ENCODE measurements at places on chromosomes 5 and 9. TPM values are rescaled to one million over a fixed set of nuclear protein-coding genes. Genes with fewer than 3 reads are reported as not detected.

- DNase-seq: no peak
These were observed 194.0 kb downstream of the NFIB start for GRCh38 chr9:14119694-14120514.

DNA sequence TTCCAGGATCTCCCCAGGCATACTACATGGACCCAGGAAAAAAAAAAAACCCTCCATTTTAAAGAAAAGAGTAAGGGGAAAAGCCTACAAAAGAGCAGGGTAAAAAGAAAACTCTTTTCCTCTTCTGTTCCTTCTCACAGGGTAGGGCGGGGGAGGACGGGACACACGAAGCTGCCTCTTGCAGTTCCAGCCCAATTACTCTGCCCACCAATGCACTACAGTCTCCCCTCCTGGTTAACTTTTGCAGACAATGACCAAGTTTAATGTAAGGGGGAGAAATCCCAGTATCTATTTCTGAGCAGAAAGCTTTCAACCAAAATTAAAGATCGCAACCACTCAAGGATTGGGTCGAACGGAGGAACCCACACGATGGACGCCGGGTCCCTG is 1.3 kb downstream of the BRD3 start:
- no peak for DNase-seq

- DNase-seq: no peak
These were observed 51.7 kb downstream of the ARHGAP26 start for GRCh38 chr5:142821733-142822487.

DNA sequence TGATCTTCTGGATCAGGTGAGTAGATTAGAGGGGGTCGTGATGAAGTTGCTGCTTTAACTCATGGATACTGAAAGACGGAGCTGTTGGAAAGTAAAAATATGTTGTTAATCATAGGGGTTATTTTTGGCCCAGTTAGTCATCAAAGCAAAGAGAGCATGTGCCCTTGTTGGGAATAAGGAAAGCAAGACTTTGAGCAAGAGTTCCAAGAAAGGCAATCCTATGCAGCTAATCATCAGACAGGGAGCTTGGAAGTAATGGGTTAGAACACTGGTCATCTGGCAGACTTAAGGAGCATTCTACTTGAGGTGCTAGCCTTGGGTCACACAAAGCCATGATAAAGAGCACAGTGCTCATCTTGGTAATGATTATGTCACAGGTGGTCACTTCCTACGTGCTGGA is 18.3 kb downstream of the ASPN start:
- DNase-seq: no peak

DNA sequence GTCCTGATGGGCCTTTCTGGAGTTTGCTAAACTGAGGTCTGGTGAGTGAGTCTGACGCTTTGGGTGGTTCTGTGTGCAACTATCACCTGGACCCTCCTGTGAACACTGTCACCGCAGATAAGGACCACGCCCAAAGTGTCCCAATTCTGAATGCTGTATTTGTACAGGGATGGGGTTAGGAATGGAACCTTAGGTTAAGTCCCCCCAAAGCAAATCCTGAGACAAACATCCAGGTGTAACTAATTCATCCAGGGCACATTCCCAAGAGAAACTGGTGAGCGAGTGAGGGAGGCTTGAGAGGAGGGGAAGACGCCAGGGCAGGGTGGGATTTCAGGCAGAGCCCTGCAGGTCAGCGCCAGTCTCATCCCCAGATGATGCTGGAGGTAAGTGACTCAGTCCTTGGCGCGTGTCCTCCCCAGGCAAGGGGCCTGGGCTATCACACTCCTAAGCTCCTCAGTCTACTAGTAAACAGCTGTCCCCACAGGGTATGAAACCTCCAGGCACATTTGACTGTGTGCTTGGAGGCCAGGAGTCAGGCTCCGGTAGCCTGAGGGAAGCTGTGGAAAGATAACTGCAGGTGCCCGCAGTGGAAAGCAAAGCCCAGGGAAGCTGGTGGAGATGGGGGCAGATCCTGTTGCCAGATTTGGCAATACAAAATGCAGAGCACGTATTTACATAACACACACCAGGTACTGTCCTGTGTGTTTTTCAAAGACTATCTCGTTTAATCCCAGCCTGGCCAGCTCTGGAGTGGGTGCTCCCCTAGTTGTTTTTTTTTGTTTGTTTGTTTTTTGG is 66.7 kb downstream of the IL6ST start:
- DNase-seq: no peak

DNA sequence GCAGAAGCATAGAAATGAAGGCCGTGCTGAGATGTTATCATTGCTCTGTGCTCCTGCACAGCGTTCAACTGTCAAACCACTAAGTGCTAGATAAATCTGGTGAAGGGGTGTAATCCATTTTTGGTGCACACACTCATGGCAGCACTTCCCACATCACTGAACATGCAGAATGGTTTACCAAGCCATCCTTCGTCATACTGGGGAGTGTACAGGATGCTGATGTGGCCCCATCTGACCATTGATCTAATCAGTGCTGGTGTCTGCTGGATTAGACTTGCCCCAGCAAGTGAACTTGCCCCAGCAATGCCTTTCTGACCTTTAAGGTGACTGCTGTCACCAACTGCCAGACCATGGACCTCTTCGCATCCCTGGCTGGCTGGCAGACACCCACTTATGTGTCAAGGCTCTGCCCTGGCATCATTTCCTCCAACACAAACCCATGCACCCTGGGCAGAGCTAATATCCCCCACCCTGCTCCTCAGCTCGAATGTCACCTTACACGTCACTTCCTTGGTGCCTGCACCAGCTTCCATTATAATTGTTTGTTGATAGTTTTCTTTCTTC is 4.2 kb upstream of the SEMA4D start:
- DNase-seq: peak; percentile 81

GRCh38 chr9:128026773-128027541 is 40.2 kb downstream of the NAIF1 start:
- peak; percentile 85 for DNase-seq

- DNase-seq: no peak
These were observed 31.9 kb downstream of the MORN5 start for GRCh38 chr9:122191584-122191983.

DNA sequence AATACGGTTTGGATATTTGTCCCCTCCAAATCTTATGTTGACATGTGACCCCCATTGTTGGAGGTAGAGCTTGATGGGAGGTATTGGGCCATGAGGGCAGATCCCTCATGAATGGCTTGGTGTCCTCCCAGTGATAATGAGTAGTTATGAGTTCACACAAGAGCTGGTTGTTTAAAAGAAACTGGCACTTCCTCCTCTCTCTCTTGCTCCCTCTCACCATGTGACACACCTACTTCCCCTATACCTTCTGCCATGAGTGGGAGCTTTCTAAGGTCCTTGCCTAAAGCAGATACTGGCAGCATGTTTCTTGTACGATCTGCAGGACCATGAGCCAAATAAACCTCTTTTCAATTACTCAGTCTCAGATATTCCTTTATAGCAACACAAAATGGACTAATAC is 132.0 kb downstream of the PIK3R1 start:
- no peak for DNase-seq

GRCh38 chr9:105188746-105189145 is 55.7 kb upstream of the SLC44A1 start:
- no peak for DNase-seq

GRCh38 chr5:14173377-14174229 is 30.5 kb downstream of the TRIO start:
- DNase-seq: no peak

GRCh38 chr9:127880143-127880542 is 2.7 kb upstream of the AK1 start:
- DNase-seq: no peak

- no peak for DNase-seq
These were observed 28.0 kb upstream of the IFNK start for GRCh38 chr9:27496135-27496504.

GRCh38 chr9:93676310-93677047 is 100.1 kb downstream of the PHF2 start:
- DNase-seq: no peak

- DNase-seq: no peak
These were observed 15.6 kb downstream of the TICAM2 start for GRCh38 chr5:115586525-115587146.

- peak; percentile 13 for DNase-seq
These were observed 3.2 kb downstream of the OTP start for GRCh38 chr5:77635067-77635916.

DNA sequence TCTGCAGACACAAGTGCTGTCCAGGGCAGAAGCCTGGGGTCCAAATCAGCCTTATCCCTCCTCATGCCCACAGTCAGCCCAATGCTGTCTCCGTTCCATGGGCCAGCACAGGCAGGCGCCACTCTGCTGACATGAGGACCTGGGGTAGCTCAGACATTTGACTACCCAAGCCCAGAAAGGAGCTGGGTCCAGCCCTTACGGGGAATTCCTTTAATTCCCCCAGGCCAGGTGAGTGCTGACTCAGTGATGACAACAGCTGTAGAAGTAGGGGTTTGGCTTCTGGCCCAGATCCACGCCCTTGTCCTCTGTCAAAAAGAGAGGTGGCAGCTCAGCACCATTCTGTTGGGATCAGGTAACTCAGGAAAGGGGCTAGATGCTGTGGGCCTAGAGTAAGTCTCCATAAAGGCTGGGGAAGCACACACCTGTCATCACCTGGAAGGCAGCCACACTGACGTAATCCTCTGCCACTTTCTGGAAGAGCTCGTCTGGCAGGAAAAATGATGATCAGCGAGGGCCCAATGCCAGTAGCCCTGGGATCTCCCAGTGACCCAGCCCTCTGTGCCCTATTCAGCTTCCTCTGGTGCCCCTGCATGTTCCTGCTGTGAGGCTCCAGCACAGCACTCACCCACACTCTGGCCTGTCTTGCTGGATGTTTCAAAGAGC is 1.9 kb downstream of the RAB24 start:
- peak; percentile 63 for DNase-seq

The CATSPER3 gene
- total RNA-seq: 0.64 TPM

The GHR gene
- total RNA-seq: not detected

The GARNL3 gene
- total RNA-seq: 3.3 TPM

The ATP10B gene
- total RNA-seq: not detected

The MEGF10 gene
- total RNA-seq: not detected

The PCDHB10 gene
- not detected for total RNA-seq

Data from activated CD4-positive, alpha-beta T cell treated with anti-CD3 and anti-CD28 coated beads, Interleukin-2, amount 10 ng/mL, durations not matched to agents 24 days and 14 days (primary cell).